NCI-H446 (cell line): ENCODE measurements at places on chromosomes 5 and 9.

GRCh38 chr5:120586646-120587045 lies 122.5 kb downstream of the PRR16 start:
- no peak for DNase-seq

GRCh38 chr5:2658447-2658846 lies 93.0 kb downstream of the IRX2 start:
- DNase-seq = no peak

DNA sequence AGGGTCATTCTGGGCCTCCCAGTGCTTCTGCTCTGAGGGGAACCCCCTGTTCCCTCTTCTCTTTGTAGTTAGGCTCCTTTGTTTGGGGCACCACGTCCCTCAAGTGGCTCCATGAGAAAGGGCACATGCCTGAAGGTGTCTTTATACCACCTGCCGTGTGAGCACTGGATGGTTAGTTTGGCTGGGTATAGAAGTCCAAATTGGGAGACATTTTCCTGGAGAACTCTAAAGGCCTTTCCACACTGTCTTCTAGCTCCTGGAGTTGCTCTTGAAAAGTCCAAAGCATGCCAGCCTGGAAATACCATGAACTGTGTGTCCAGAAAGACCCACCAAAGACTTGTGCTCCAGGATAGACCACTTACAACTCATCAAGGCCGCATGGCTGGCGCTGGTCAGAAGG lies 11.1 kb upstream of the CCDC187 start:
- DNase-seq = no peak

- no peak for DNase-seq
These were observed 33.9 kb upstream of the FOXI1 start for GRCh38 chr5:170071748-170072147.

GRCh38 chr5:154418344-154418820 lies 27.4 kb upstream of the SAP30L start:
- DNase-seq = peak; percentile 33

- DNase-seq = no peak
These were observed 9.1 kb upstream of the SUSD1 start for GRCh38 chr9:112184221-112184620.

- no peak for DNase-seq
These were observed 30.0 kb upstream of the ANKH start for GRCh38 chr5:14901462-14902051.

- no peak for DNase-seq
These were observed 67.4 kb downstream of the ZNF608 start for GRCh38 chr5:124678922-124679519.

DNA sequence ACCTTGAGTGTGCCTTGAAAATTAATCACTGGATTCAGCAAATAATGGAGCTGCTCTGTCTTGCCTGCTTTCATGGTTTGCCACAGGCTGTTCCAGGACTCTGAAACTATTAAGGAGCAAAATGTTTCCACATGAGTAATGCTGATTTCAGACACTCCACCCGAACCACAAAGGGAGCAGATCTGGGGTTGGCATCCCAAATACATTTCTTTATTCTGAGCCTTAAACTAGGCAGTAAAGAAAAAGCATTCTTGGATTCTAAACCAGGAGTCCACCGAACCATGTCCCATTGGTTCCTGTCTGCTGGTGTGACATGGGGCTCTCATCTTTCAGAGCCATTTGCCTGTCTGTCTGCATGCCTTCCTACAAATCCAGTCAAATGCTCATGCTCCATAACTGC lies 10.1 kb upstream of the C1QTNF3 start:
- no peak for DNase-seq
